ENCODE measurements at places on chromosomes 7 and 10.

GRCh38 chr7:130560972-130561371 lies 69.1 kb downstream of the MEST start:
- DNase-seq = peak; percentile 10

- DNase-seq = no peak
Measured at GRCh38 chr10:32790483-32790882, 167.5 kb downstream of the ITGB1 start.

- DNase-seq = no peak
Measured at GRCh38 chr10:127162841-127163240, 33.5 kb downstream of the INSYN2A start.

DNA sequence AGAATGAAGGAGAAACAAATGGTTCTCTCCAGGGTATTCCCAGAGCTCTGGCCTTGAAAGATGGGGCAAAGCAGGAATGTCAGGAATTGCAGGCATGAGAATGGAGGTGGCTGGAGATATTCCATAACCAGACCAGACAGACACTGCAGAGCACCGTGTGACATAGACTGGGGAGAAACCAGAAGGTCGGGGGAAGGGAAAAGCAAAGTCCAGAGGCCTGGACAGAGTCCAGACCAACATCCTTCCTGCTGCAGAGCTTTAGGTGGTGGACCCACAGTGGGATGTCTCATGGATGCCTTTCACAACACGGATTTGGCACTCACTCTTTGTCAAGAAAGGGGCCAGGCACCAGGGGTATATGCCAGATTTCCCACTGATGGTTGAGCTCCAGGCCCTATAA lies 177.2 kb upstream of the INHBA start:
- DNase-seq = no peak

- DNase-seq = no peak
Measured at GRCh38 chr10:124955868-124956267, 13.9 kb downstream of the ZRANB1 start.

DNA sequence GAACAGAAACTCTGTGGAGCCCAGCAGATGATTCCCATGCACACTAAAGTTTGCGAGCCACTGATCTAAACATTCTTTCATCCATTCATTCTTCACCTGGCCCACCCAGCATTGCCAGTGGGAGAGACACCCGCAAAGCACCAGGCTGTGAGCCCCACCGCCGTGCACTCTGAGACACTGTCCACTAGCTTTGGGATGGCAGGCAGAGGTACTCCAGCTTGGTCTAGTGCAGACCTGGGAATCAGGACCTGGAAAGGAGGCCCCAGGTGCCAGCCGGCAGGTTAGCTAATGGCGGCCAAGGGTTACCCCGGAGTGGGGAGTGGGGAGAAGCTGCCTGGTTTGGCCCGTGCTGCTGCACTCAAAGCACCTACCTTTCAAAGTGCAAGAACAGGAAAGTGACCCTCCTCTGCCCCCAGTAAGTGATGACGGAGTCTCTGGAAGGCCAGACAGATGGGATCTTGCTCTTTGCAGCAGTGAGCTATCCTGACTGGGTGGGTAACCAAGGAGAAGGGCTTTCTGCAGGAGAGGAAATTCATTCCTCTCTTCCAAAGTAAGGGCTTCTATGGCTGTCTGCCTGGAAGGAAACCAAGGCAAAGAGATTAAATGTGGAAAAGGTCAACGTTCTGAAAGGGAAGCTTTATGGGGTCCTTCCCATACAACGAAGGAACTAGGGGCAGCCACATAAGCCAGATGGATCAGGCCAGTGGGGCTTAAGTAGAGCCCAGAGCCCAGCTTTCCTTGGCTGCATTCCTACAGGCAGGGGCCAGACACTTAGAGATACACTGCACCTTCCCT lies 74.2 kb upstream of the LRRC4 start:
- DNase-seq = no peak

GRCh38 chr10:68955355-68955831 lies 577 bp upstream of the DDX21 start:
- no peak for DNase-seq

GRCh38 chr7:15749631-15750030 lies 63.1 kb upstream of the MEOX2 start:
- no peak for DNase-seq

GRCh38 chr7:123011766-123012369 lies 16.4 kb upstream of the TAS2R16 start:
- no peak for DNase-seq

DNA sequence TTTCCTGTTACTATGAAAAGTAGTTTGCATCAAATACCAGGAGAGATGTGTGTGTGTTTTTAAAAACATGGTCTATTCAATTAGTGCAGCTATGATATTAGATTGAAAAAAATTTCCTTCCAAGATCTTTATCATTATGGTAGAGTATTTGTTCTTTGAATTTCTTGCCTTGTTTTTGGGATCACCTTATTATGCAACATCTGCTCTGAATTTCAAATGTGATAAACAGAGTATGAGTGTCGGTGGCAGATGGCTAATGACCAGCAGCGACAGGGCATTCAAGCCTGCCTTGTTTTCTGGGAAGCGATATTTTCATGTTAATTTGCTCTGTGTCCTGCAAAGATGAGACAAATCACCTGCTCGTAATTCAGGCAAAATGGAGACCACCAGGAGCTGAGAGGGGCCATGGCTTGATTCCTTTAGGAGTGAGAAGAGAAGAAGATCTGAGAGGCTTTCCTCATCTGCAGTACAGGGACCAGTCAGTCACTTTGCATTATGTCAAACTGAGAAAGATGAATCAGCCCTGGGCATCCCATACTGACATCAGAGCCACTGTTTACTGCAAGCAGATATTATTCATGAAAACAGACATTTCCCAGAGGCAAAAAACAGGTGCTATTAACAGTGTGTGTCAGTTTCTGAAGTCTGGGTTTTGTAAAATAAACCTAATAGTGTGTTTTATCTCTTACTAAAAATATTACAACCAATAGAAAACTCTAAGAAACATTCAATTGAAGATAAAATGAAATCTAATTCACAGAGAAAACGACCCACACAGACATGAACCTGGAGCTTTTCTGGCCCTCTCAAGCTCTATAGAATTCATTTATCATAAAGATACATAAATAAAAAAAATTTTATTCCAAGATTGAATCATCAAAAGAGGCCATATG lies 67.6 kb downstream of the CDK6 start:
- DNase-seq = no peak

DNA sequence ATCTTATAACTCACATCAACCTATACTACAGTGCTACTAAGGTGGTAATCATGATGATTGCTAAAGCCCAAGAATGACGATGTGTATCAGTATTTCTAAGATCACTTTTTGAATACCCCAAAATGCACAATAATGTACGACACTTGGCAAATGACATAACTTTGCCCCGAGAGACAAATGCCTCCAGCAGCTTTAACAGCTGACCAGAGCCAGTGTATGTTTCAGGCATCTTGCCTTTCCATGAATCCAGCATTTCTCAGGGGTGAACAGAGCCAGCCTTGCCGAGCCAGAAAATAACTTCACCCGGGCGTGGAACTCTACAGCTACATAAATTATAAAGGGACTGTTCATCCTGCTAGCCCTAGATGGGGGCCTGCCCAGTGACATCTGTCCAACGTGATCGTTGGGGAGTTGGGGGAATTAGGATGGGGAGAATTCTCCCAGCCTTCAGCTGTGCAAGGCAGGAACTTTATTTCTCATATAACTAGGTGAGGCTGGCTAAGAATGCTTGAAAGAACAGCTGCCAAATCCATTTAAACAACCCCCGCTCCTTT lies 1.8 kb downstream of the IGFBP3 start:
- no peak for DNase-seq

DNA sequence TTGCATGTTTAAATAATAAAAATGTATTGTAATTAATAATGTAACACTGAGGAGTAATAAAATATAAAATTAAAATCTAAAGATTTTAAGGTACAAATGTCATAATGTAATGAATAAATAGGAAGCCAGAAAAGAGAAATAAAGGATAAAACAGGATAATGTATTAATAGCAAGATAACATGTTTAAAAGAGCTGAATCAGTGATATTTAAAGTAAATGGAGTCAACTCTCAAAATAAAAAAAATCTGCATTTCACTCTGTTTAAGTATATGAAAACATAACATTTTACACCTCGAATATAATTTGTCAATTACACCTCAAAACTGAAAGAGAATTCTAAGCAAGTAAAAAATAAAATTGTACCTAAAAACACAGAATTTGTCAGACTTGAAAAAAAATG lies 44.1 kb downstream of the GRM3 start:
- DNase-seq = no peak

GRCh38 chr10:34705563-34705962 lies 109.5 kb downstream of the PARD3 start:
- no peak for DNase-seq
